Stimulated activated CD4-positive, alpha-beta T cell treated with anti-CD3 and anti-CD28 coated beads, Interleukin-2, amount 100 ng/mL, for 48 hours (primary cell): ENCODE measurements at places on chromosomes 11 and 22.

DNA sequence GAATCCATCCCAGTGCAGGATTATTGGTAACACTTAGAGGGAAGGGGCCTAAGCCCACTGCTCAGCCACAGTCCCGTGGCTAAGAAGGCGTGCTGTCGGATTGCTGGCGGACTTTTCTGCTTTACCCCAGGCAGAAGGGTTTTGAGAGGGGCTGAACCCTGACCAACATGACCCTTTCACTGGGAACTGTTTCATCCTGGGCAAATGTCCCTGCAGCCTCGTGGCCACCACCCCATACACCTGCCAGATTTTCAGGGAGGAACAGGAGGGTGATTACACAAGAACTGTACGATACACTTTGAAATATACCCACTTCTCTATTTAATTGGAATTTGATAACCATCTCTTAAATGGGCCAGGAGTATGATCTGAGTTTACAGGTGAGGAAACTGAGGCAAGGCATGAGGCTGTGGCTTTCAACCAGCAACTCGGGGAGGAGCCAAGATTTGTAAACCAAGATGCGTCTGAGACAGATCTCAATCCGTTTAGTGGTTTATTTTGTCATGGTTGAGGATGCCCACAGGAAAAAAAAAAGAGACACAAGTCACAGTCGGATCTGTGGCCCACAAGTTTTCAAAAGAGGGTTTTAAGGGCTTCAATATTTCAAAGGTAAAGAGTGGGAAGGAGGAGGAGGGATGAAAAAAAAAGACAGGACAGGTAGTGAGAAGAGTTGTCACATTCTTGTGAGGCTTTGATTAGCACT is 6.1 kb upstream of the APOL3 start:
- no peak for DNase-seq

- no peak for DNase-seq
Measured at GRCh38 chr22:49210606-49211005, 617.1 kb downstream of the BRD1 start.

DNA sequence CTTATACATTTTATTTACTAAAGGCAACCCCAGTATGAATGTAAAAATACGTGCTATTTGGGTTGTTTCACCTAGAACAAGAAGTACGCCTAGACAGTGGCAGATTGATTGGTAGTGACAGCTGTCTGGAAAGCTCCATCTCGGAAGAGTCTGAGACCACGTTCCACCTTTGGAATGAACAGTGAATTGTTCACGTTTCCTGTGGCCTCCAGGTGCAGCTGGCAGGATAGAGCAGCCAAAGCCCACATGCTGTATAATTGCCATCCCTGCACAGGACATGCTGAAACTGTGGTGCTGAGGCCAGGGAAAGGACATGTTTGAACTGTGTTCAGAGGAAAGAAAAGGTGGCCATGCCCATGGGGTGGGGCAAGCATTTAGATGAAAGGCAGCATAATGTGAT is 218.7 kb upstream of the MTNR1B start:
- DNase-seq: no peak

DNA sequence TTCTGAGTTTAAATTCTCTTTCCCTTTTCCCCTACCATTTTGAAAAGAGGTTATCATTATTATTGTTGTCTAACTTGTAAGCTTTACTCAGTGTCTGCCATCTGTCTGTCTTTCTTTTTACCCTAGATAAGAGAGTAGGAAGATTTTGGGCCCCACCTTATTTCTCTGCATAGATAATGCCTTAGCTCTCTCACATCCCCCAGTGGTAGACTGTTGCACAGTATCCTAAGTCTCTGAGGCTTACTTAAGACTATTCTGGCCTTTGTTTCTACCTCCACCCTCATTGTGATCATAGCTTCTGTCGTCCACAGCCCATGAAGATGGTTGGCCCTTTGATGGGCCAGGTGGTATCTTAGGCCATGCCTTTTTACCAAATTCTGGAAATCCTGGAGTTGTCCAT is 3.6 kb upstream of the OR51L1 start:
- no peak for DNase-seq

DNA sequence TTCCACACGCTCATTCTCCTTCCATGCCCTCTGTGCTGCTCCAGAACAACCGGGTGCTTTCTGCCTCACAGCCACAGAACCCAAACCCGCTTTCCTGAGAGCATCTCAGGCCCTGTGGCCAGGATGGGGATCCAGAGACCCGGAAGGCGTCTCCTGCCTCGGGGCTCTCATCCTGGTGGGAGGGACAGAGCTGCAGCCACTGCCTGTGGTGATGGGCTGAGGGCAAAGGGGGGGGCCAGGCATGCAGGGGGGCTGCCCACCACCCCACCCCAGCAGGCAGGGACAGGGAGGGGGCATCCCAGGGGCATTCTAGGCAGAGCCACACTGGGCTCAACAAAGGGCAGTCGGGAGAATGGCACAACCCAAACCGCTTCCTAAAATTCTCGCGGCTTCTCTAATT is 41.4 kb downstream of the CERK start:
- DNase-seq: no peak

DNA sequence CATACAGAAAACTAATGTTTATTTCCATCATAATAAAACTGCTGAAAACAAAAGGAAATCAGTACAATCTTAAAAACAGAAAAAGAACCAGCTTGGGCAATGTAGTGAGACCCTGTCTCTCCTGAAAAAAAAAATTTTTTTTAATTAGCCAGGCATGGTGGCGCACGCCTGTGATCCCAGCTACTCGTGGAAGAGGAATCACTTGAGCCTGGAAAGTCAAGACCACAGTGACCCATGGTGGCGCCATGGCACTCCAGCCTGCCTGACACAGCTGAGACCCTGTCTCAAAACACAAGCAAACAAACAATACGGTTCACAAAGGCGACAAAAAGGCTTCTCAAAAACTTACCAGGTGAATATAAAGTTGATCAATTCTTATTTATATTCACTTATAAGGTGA is 289.7 kb downstream of the BRD1 start:
- DNase-seq: no peak

GRCh38 chr11:34148504-34149165 is 43.2 kb downstream of the NAT10 start:
- no peak for DNase-seq

DNA sequence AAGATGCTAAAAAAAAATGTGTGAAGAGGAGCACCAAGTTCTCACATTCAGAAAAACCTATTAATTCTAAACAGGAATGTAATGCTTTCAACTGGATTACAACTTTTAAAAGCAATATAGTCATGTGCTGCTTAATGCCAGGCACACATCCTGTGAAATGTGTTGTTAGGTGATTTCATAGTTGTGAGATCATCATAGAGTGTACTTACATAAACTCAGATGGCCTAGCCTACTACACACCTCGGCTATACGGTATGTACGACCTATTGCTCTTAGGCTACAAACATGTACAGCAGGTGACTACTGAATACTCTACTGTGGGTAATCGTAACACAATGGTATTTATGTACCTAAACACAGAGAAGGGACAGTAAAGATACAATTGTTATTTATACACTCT is 142.3 kb downstream of the RBFOX2 start:
- DNase-seq: no peak

GRCh38 chr11:128630367-128631230 is 43.2 kb upstream of the ETS1 start:
- DNase-seq: peak; percentile 95

GRCh38 chr11:22703040-22703439 is 36.6 kb downstream of the GAS2 start:
- DNase-seq: no peak

DNA sequence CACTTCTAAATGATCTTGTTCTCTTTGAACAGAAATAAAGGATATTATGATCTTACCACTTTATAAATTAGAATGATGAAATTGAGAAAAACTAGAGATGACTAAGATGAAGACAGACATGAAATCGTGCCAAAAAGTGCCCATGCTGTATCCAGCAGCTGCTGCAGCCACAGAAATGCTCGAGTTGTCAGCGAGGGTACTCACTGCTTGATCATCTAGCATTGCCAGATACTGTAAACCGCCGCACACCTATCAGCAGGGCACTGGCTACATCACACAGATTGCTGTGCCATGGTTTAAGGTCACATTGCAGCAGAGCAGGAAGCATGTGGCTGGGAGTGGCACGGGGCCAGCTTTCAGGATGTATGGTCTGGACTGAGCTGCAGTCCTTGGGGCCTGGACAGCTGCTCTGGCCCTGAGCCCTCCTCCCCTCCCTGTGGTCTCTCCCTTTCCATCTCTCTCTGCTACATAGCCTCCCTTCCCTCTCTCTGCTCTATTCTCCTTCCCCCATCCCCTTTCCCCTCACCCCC is 51.0 kb upstream of the SEPTIN5 start:
- DNase-seq: no peak

- no peak for DNase-seq
Measured at GRCh38 chr22:48153726-48154125, 1391.3 kb downstream of the TBC1D22A start.

GRCh38 chr11:134662629-134663360 is 250.8 kb upstream of the B3GAT1 start:
- DNase-seq: no peak

DNA sequence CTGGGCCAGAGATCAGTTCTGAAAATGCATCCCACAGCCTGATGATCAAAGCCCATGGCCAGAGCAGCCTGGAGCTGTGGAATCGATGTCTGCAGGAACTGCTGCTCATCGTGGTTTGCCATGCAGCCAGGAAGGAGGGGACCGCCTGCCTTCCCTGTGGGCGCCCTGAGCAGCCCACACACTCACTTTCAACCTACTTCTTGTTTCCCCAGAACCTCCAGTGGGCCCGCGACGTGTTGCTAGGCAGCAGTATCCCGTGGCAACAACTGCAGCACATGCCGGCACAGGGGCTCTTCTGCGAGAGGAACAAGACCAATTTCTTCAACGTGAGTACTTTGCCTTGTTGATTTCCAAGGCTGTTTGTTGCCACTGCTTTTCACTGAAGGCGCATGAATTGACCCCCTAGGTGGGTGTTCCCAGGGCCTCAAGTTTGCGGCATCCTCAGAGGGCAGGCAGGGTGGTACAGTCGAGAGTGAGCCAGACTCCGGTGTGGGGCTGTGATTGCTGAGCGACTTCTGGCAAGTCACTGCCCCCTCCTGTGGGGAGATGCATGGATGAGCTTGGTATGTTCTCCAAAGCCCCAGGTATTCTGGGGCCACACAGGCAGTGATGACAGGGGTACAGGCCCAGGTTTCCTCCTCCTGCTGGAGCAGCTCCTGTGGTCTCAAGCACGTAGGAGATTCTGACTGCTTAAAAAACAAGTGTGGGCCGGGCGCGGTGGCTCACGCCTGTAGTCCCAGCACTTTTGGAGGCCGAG is 47.0 kb upstream of the SUSD2 start:
- no peak for DNase-seq

GRCh38 chr11:116466191-116466590 is 306.6 kb downstream of the BUD13 start:
- DNase-seq: no peak
